ENCODE measurements at places on chromosomes 2 and 18.

DNA sequence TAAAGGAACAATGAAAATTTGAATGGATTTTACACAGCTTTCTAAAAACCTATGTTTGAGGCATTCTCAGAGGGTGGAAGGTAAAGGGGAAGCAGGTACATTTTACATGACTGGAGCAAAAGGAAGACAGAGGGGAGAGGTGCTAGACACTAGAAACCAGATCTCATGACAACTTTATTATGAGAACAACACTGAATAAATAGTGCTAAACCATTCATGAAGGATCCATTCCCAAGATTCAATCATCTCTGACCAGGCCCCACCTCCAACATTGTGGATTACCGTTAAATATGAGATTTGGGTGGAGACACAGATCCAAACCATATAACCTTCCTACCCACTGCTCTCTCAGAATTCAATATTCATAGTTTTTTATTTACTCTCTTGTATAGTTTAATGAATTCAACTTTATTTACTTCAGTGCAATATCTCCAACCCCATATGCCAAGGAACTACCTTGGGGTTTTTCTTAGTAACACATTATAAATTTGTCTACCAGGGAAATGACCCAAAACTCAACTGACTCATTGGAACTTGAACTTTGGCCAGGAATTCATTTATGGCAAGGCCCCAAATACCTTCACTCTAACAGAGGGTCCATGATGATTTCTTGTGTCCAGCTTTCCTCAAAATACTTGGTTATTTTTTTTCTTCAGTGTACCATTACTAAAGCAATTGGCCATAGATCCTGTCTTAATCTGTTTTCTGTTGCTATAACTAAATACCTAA is 317.8 kb downstream of the GULP1 start:
- DNase-seq, result no peak

- no peak for DNase-seq
Measured at GRCh38 chr2:210626849-210627248, 70.5 kb downstream of the CPS1 start.

DNA sequence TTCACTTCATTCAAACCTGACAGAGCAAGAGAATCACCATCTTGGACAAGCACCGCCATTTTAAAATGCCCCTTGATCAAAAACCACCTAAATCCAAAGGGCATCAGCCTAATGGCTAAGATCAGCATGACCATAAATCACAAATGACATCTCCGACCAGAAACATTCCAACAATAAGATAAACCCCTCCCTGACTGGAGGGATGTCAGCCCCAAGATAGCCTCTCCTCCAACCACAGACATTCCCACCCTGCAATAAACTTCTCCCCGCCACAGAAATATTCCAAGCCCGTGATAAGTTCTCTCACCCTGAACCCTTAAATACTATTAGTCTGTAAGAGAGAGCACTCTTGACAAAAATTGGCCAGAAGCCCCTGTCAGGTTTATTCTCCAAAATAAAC is 21.6 kb upstream of the LYPD1 start:
- no peak for DNase-seq

GRCh38 chr2:216687111-216687510 is 8.2 kb downstream of the IGFBP5 start:
- DNase-seq, result no peak

GRCh38 chr2:64168756-64169155 is 24.5 kb upstream of the PELI1 start:
- DNase-seq, result no peak

DNA sequence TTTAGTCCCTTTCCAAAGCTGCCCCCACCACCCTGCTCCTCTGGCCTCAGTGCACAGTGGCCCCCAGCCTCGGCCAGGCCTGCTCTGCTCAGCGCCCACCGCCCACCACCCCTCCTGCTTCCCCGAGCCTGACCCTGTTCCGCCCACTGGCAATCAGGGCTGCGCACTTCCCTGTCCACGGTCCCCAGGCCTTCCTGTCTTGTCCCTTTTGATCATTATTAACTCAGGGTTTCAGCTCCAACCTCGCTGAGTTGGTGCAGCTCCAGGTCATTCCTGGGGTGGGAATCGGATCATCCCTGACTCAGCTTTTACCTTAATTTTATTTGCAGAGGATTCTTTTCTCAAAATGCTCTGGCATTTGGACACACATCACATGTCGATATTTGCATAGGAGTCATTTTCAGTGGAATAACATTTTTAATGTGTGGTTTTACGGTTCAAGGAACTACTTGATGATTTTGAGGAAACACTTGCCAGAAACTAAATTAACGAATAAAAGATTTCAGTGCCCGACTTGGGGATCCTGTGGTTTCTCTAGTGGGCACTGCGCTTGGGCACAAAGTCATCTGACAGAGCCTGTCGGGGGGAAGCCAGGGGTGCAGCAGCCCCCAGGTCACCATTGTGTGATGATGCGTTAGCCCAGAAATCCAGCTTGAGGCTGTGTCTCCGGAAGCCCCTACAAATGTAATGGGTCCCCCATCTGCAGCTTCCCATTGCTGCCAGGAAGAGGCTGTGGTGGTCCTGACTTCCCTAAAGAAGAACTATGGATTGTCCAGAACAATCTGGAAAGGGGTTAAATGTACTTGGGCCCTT is 1.0 kb upstream of the ESPNL start:
- DNase-seq, result no peak

GRCh38 chr2:54671010-54671409 is 52.5 kb upstream of the EML6 start:
- no peak for DNase-seq

DNA sequence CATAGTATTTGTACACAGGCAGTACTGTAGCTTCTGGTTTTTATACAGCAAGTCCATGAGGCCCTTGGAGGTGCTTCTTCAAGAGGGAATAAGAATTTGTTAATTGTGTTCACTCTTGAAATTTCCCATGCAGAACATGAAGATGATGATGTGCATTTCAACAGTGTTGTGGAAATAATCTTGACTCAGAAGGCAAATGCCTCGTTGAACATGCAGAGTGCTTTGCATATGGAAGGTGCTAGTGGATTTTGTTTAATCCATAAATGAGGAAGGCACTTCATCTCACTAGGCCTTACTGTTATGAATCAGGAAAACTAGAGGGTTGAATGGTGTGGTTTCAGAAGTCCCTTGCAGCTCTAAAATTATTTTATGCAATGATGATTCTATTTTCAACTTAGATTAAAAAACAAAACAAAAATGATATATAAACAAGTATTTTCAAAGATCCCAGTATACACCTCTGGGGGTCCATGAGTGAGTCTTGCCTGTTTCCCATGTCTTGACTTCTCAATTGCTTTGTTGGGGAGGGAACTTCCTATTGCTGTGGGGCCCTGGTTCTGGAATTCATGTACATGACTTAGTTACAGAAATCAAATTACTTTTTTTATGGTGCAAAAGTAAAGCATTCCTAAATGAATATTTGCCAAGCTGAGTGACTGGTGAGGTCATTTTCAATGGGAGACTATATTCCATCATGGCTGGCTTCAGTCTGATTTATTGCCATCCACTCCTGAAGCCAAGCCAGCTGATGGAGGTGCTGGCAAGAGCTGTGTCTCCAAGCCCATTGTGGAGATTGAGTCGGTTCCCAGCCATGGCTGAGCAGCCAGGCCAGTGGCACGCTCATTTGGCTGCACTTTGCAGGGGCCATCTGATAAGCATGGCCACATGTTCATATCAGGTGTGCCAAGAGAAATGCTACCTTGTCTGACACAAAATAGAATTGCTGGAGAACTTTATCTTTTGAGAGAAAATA is 56.5 kb downstream of the MGAT5 start:
- no peak for DNase-seq

DNA sequence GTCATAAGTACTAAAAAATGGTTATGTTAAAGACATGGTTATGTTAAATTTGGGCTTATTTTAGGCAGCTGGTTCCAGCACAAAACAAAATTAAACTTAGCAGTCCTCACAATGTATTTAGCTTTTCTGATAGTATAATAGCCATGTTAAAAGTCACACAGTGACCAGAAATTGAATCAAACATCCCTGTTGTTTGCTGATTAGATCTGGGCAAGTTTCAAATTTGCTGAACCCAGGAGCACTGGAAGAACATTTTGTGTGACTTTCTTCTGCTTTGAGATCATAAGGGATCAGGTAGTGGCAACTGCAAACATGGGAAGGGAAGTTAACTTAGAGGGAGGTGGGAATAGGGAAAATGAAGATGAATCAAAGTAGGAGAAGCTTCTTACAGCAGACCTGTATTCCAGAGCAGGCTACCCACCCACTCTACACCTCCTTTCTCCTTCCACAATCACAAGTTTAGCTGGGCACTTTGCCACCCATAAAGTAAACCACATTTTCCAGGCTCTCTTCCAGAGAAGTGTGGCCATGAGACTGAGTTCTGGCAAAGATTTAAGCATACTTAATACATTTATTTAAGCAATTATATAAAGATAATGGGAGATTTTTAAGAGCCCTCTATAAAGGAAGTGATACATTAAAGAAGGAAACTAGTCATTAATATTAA is 616.1 kb upstream of the LRATD1 start:
- no peak for DNase-seq

DNA sequence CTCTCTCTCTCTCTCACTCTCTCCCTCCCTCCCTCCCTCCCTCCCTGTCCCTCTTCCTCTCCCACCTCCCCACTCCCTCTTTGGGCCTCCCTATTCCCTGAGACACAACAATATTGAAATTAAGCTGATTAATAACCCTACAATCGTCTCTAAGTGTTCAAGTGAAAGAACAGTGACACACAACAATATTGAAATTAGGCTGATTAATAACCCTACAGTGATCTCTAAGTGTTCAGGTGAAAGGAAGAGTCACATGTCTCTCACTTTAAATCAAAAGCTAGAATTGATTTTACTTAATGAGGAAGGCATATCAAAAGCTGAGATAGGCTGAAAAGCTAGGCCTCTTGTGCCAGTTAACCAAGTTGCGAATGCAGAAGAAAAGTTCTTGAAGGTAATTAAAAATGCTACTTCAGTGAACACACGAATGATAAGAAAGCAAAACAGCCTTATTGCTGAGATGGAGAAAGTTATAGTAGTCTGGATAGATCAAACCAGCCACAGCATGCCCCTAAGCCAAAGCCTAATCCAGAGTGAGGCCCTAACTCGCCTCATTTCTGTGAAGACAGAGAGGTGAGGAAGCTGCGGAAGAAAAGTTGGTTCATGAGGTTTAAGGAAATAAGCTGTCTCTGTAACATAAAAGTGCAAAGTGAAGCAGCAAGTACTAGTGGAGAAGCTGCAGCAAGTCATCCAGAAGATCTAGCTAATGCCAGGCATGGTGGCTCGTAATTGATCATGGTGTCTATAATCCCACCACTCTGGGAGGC is 21.3 kb downstream of the MALT1 start:
- no peak for DNase-seq

DNA sequence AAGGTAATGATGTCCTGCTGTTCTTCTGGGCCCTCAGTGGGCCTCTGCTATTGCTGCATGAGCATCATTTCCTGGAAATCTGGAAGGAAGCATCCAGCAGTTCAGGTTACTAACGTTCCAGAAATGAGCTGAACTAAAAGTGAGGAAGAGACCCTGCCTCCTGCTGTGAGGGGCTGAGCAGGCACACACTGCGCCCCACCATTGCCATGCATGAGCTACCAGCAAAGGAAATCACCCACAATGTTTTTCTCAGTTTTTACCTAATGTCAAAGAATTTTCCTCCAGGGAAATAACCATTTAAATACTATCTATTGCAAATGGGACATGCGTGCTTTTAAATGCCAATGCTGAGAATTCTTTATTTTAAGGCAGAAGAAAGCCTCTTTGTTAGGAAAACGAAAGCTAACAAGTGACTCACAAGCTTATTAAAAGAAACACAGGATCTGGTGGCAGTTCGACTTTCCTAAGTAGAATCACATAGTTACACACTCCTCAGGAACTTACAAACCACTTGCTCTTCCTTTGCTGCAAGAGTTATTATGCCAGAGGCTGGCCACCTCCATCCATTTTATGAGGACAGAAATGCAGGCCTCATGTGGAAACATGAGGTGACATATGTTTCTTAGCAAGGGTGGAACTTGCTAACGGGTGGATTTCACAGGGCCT is 152.6 kb upstream of the TTC39C start:
- no peak for DNase-seq

- DNase-seq, result peak; percentile 63
Measured at GRCh38 chr2:20144861-20145260, 80.1 kb downstream of the SDC1 start.

GRCh38 chr2:151347906-151348305 is 9.5 kb upstream of the TNFAIP6 start:
- no peak for DNase-seq

- DNase-seq, result peak; percentile 39
Measured at GRCh38 chr2:231036131-231036530, 1.2 kb upstream of the C2orf72 start.

- DNase-seq, result no peak
Measured at GRCh38 chr2:54396107-54396506, 60.0 kb upstream of the SPTBN1 start.

DNA sequence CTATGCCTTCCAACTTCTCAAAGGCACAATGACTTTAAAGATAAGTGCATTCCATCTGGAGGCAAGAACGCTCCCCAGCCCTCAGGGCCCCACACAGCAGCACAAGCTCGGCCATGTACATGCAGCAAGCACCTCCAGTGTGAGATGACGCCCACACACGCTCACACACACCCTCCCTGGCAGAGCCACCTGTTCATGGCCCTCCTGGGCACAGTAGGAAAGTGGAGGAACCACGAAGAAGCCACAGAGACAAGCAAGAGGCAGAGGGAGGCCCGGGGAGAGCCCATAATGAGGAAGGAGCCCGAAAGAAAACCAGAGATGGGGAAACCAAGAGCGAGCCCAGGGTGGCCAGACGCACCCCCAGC is 21.7 kb downstream of the BIN1 start:
- DNase-seq, result peak; percentile 95

DNA sequence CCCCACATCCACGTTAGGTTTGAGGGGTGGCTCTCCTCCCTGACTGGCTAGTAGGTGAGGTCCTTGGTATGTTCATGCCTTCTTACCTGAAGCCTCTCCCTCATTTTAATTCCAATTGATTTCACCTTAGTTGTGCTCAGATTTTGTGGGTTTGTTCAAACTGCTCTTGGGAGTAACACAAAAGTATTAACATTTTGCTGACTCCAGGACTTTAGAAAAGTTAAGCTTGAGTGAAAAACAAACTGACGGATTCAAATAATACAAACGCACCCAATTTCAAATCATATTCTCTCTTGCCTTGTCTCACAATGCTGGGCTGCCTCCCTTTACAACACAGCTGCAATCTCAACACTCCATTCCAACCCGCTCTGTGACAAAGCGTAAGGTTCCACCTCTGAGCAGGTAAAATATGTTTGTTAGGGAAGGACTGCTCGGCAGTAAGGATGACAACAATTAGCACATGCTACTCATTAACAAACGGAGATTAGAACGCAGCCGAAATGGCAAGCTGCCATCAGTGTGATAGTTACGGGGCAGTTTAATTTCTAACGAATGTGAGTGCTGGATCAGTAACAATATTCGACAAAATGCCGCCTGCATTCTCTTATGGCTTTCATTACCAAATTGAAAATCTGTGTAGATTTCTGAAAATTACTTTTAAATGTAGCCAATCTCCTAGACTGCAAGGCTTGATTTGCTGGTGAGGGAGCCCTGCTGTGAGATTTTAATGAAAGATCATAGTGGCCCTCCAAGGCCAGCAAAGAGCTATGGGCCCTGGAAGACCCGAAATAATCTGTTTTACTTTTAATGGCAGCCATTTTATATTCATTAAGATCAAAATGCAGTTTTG is 730.6 kb upstream of the FANCL start:
- DNase-seq, result no peak

Measured in ELF-1 (cell line).